ENCODE measurements at places on chromosomes 12 and 14.

DNA sequence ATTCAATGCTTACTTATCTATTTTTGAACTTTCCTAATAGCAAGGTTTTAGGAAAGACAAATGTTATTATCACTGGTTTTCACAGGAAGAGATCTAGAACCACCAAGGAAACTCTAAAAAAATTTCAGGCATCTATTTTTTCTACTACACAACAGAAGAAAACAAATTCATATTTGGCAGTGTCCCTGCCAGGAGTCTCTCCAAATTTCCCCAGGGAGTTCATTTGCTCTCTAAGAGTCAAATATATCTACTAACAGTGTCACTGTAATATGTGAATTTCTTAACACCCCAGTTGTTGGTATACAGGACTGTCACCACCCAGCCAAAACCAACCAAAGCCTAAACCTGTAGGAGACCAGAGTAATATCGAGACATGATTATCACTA, 83.4 kb downstream of the STXBP6 start:
- no peak for DNase-seq

DNA sequence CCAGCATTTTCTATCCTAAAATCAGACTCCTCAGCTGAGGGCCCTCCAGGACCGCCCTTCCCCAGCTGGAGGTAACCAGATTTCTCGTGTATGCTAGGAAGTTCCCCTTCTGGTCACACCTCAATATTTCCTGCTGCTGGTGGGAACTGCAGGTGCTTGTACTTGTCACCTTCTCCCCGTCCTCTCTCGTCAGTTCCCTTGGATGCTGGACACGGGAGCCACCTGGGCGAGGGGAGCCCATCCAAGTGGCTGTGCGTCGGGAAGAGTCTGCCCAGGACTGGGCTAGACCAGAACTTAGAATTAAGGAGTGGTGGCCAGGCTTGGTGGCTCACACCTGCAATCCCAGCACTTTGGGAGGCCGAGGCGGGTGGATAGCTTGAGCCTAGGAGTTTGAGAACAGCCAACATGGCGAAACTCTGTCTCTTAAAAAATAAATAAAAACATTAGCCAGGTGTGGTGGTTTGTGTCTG, 23.2 kb upstream of the KIF26A start:
- no peak for DNase-seq

DNA sequence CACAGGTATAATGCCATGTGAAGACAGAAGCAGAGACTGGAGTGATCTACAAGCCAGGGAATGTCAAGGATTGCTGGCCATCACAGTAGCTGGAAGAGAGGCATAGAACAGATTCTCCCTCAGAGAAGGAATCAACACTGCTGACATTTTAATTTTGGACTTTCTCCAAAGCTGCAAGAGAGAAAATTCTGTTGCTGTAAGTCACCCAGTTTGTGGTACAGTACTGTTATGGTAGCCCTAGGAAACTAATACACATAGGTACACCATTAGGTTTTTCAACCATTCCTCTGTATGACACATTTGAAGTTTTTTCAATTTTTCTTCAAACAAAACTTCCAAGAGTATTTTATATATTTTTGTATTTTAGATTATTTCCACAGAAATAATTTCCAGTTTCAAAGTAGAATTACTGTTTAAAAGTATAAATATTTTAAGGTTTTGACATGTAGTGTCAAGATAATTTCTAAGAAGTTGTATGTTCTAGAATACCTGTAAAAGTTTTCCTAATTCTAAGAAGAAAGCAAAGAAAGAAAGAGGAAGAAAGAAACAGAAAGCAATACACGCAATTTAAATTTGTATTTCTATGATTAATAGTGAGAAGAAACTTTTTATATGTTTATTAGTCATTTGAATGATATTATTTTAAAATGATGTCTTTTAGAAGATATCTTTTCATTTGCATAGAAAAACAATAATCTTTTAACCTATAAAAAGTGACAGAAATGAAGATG, 64.9 kb upstream of the CATSPERB start:
- no peak for DNase-seq

DNA sequence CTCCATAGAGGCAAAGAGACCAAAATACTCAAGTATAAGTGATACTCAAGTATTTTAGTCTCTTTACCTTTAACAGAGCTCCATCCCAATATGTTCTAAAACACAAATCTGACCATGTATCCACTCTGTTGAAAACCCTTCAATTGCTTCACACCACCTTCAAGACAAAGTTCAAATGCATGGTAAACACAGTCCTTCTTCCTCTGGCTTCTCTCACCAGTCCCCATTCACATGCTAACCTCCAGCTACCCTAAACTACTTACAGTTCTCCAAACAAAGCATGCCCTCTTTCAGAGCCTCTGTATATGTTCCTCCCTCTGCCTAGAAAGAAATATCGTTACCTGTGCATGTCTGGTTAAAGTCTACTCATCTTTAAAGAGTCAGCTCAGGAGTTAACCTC, 100.2 kb downstream of the NUMB start:
- DNase-seq: no peak

- DNase-seq: no peak
Measured at GRCh38 chr12:64912516-64913255, 88.2 kb downstream of the TBC1D30 start.

- DNase-seq: no peak
Measured at GRCh38 chr14:59918824-59919569, 947 bp upstream of the LRRC9 start.

- DNase-seq: no peak
Measured at GRCh38 chr14:100692859-100693558, 33.7 kb upstream of the DLK1 start.

GRCh38 chr12:100826323-100826722, 31.7 kb downstream of the ANO4 start:
- DNase-seq: no peak

DNA sequence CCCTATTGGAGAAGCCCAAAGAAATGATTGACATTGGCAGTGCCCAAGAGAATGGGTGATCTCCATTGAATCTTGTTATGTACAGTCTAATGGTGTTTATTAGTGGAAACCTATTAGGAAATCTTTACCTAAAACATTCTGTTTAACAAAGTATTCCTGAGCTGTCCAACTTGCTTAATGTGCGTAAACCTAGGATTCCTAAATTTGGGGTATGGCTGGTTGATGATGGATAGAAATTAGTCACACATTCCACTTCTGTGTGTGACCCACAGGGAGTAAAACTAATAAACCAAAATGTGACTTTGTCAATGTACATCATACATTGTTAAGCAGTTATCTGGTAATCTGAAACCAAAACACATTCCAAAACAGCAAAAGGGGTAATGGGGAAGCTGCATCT, 761.3 kb downstream of the FSCB start:
- no peak for DNase-seq

- DNase-seq: no peak
Measured at GRCh38 chr14:73168691-73169090, 32.4 kb downstream of the PSEN1 start.

DNA sequence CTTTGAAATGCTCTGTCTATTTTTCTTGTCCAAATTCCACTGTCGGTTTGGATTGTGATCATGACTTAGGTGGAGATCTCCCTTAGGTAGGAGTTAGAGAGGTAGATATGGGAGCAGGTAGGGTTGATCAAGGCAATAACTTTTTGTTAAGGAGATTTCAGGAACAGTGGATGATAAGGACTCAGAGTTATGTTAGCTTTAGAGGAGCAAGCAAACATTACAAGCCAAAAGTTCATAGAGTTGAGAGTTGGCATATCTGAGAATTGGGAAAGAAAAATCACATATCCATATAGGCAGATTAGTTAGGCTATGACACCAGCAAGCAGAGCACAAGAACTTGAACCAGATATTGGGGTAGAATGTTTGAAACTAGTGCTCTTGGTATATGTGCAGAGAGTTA, 43.1 kb upstream of the C12orf75 start:
- no peak for DNase-seq

GRCh38 chr14:88682495-88683114, 110.1 kb downstream of the EML5 start:
- DNase-seq: no peak

- DNase-seq: no peak
Measured at GRCh38 chr14:50854521-50854920, 17.3 kb upstream of the ABHD12B start.

DNA sequence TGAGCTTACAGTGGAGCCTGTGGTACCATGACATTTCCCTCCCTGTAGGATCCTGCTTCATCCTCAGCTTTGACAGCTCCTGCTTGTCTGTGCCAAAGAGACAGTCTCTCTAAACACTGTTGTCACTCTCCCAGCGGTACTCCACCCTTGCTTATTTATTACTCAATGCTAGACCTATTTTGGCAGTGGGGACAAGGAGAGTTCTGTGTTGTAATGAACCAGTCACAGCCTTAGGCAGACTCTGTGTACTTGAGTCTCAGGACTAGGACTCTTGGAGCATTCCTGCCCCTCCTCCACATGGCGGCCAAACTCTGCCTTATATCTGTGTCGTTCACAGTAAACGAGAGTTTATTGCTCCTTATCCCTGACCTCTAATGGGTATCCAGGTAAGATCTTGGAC, 70.9 kb downstream of the PIK3C2G start:
- DNase-seq: no peak

- no peak for DNase-seq
Measured at GRCh38 chr12:115953450-115953849, 324.0 kb downstream of the MED13L start.

- DNase-seq: no peak
Measured at GRCh38 chr14:73758392-73759182, 44.4 kb upstream of the PNMA1 start.

DNA sequence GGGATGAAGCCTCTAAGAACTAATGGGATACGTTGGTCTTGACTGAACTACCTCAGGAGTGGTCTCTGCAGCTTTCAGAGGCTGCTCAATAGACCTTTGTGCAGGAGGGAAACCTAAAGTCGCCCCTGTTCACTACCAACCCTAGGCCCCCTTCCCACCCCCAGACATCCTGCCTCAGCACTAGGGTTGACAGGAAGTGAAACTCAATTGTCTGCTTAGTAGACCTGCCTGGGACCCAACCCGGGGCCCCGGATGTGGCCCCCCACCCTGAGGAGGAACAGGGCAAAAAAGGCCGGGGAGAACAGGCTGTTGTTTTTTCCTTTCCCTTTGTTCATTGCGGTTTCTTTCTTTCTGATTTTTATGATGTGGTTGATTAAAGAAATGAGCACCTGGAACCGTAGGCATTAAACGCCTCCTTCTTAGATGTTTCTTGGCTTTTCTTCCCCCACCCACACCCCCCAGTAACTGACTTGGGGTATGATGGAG, 1.6 kb upstream of the DGKA start:
- DNase-seq: peak; percentile 70

GRCh38 chr14:58771016-58771415, 133.3 kb downstream of the DACT1 start:
- no peak for DNase-seq

GRCh38 chr12:77064896-77065360, 441 bp downstream of the E2F7 start:
- no peak for DNase-seq

DNA sequence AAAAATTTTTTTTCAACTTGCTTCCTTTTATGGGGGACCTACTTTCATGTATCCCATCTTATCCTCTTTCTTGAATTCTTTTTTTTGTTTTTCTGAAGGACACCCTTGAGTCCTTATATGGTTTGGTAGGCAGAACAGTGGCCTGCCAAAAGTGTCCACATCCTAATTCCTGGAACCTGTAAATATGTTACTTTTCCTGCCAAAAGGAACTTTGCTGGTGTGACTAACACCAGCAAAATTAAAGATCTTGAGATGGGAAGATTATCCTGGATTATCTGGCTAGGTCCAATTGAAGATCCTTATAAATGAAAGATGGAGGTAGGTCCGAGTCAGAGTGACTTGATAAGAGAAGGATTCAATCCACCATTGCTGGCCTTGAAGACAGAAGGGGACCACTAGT, 5.3 kb downstream of the NUBPL start:
- no peak for DNase-seq

DNA sequence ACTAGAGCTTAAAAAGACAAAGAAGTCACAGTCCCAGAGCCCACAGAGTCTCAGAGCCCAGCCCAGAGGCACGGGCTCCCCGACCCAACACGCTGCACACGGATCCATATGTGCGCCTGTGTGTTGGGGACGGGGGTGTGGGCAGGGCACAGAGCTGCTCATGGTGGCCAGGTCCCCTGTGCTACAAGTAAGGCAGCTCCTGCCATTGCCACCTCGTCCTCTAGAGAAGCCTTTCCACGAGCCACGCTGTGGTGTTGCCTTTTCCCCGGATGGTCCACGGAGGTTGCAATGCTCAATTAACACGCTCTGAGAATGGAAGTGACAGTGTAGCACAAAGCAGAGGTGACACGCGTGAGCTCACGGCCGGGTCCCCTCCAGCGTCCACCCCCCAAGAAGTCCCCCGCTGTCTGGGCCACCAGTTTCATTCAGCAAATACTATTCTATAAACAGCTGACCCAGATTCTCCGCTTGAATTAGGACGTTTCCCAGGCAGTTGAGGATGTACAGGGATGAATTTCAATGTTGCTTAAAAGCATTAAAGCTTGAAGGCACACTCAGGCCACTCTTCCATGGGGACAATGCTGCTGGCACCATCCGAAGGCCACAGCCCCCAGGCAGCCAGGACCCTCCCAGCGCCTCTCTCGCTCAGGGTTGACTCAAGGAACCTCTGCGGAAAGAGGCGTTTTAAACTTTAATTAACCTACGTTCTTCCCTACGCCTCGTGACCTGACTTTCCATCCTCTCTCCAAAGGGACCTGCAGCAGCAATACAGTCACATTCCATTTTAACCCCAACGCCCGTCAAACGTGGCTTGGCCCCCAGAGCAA, 22.7 kb upstream of the EIF5 start:
- no peak for DNase-seq

DNA sequence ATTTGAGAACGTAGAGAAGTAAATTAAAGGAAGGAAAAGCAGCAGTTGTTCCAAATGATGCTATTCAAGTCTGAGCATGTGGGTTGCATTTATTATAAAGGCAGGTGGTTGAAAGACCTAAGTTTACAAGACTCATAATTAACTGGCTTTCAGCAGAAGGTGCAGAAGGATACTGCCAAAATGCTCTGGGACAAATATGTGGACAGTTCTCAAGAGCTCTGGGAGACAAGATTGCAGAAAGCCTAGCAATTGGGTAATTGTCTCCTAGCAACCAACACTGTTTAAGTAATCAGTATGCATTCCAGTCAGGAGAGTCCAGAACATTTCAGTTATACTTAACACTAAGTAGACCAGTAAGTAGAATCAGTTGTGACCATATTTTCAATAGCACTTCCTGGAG, 131.5 kb downstream of the GPR135 start:
- no peak for DNase-seq

DNA sequence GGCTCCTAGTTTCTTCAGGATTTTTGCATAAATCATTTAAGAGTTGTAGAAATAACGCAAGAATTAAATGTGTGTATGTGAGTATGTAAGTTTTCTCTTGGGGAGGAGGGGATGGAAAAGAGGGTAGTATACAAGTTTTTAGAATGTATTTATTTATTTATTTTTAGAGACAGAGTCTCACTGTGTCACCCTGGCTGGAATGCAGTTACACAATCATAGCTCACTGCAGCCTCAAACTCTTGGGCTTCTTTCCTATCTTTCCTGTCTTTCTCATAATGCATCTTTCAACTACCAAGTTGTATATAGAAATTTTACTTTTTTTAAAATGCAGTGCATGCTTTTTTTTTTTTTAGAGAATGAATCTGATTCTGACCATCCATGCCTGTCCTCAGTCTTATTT, 269.0 kb upstream of the GARIN2 start:
- DNase-seq: no peak
